Germinal center (tissue), 1 donor: ENCODE measurements at places on chromosomes 1 and 21.

GRCh38 chr1:207282496-207283380 is 38.7 kb upstream of the CD55 start:
- no peak for DNase-seq

DNA sequence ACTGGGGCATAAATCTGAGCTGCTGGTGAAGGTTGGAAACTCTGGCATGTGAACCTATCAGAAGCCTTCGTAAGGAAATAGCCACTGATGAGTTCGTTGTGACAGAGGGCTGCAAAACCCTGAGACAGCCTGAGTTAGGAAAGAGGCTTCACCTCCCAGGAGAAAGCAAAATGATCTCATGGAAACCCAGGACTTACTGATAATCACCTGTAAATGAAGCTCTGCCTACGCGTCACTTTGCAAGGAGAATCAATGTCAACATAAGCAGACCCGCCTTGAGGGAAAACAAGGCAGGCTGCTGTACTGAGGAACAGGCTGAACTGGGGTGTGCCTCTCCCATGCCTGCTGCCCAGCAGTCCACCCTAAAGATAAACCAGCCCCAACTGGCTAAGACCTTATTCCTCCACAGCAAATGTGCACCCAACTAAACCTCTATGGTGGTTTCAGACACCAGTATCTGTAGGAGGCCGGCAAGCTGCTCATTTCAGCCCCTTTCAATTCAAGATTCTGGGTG is 46.8 kb upstream of the SLC44A3 start:
- DNase-seq = no peak

- DNase-seq = no peak
Measured at GRCh38 chr1:89339039-89339438, 24.8 kb upstream of the GBP6 start.

DNA sequence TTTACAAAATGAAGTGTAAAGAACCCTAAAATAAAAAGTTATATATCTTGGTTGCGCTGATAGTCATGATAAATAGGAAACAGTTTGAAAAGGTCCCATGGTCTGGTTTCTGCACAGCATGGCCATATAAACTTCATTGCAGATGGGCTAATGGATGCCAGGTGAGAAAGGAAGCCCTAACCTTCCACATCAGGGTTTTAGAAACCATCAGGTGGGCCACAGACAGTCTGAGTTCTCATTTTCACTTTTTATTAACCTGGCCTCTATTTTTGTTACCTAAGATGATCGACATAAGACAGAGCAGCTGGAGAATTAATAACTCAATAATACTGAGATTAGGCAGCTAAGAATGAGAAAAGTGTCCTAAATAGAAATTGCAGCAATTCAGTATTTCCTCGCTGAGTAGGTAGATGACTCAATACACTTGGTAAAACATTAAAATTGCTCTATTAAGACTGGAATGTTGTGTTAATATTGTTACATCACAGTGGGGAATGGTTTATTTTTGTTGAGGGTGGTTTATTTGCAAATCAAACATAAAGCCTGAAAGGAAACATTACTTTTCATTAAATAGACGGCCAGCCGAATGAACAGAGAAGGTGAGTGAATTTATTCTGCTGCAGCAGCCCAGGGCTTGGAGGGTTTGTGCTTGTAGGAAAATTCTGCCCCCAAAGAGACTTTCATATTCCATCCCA is 21.1 kb downstream of the C1orf21 start:
- DNase-seq = no peak

- peak; percentile 70 for DNase-seq
Measured at GRCh38 chr1:207336559-207337467, 15.3 kb downstream of the CD55 start.

GRCh38 chr1:158153179-158153578 is 27.5 kb upstream of the CD1D start:
- no peak for DNase-seq

- no peak for DNase-seq
Measured at GRCh38 chr1:2925918-2926317, 95.3 kb upstream of the ACTRT2 start.

GRCh38 chr1:117638141-117638540 is 32.3 kb downstream of the TENT5C start:
- DNase-seq = no peak

GRCh38 chr21:34132926-34133325 is 59.5 kb downstream of the MRPS6 start:
- DNase-seq = no peak

DNA sequence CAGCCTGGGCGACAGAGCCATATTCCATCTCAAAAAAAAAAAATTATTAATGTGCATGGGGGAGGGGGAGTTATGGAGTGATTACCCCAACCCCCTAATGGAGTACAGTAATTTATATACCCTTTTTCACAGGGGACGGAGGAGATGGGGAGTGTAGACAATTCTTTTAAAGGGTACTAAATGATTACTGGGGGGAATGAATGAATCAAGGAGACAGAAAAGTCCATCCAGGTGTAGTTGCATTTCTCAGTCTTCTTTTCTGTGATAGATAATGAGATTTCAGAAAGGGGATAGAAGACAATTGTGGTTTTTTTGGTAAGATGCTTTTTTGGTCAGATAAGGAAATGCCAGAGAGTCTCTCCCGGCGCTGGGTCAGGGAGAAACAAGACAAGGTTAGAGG is 13.0 kb downstream of the OSBPL9 start:
- no peak for DNase-seq

DNA sequence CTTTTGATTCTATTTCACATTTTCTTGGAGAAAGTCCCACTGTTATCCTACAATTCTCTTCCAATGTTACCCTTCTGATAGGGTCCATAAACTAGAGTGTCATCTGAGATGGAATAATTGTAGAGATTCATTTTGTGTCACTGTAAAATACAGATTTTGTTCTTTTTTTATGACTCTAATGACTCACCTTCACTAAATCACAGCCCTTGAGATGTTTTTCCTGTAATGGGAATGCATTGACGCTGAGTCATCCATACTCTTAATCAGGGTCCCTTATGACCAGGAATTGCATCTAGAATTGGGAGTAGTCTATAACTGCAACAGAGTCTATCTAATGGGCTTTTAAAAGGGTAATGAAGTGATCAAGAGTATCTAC is 315.5 kb downstream of the TGFB2 start:
- no peak for DNase-seq

DNA sequence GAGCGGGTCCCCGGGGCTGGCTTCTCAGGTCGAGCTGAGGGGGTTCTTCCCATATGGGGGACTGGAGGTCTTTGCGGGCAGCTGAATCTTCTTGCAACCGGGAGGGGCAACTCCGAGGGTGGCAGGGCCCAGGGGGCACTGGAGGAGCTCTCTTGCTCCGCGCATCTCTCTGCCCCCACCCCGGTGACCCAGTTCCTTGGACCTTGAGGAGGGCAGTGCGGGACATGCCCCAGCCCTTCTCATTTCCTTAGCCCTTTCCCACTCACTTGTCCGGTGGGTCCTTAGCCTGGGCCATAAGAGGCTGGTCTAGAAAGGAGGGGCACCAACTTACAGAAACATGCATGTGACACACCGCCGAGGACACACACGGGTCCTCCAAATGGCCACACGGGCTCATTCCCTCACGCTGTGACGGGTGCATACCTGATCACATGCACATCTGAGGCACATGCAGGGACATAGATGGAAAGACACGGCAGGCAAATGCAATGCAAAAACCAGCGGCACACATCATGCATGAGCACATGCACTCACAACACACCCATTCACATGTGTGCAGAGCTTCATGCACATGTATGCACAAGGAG is 630 bp downstream of the HPCA start:
- DNase-seq = no peak

GRCh38 chr1:28983509-28984310 is 69.3 kb downstream of the EPB41 start:
- DNase-seq = no peak

DNA sequence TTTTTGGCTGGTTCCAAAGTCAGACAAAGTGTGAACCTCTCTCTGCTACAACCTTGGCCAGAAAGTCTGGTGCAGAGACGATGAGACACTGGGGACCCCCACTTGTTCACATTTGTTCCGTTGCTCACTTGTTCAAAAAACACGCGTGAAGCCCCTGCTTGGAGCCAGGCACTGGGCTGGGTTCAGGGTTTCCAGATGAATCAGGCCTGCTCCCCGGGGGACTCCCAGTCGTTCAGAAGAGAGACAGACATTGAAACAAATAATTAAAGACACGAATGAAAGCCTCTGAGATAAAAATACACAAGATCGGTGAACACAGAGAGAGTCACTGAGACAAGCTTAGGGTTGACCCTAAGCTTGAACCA is 101.5 kb upstream of the RUNX3 start:
- peak; percentile 34 for DNase-seq

GRCh38 chr1:151210830-151211229 is 12.5 kb downstream of the PIP5K1A start:
- DNase-seq = no peak
